ENCODE measurements at places on chromosomes 7 and 10.

DNA sequence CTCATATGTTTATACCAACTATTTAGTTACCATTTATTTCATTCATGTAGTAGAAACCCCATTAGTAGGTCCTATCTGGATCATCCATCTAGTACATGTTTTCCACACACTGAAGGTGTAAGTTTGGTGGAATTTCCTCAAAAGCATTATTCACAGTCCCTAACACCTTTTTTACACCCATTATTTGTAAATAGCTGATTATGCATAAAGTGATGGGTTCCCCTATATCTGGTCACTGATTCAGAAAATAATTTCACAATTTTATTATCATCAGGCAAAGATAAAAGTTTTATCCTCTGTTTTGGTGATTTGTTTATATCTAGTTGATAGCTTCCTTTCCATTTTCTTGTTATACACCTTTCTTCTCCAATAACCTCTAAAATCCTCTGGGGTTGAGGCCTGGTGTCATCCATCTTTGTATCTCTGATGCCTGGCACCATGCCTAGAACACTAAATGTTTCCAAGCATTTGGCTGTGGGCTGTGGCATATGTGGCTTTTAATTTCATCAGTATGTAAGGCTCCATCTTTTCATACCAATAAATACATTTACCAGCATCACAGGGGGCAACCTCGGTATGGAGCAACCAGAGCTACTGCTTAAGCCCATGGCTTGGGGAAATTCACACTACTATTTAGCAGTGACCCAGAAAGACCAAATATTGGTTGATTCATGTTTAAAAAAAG is 1089.5 kb upstream of the LRRN3 start:
- no peak for DNase-seq

- no peak for DNase-seq
These were observed 43.0 kb downstream of the SRPK2 start for GRCh38 chr7:105345725-105346124.

- no peak for DNase-seq
These were observed 109.0 kb upstream of the PRKCQ start for GRCh38 chr10:6689036-6689435.

- DNase-seq: no peak
These were observed 103.5 kb upstream of the FAM3C start for GRCh38 chr7:121499624-121500023.

DNA sequence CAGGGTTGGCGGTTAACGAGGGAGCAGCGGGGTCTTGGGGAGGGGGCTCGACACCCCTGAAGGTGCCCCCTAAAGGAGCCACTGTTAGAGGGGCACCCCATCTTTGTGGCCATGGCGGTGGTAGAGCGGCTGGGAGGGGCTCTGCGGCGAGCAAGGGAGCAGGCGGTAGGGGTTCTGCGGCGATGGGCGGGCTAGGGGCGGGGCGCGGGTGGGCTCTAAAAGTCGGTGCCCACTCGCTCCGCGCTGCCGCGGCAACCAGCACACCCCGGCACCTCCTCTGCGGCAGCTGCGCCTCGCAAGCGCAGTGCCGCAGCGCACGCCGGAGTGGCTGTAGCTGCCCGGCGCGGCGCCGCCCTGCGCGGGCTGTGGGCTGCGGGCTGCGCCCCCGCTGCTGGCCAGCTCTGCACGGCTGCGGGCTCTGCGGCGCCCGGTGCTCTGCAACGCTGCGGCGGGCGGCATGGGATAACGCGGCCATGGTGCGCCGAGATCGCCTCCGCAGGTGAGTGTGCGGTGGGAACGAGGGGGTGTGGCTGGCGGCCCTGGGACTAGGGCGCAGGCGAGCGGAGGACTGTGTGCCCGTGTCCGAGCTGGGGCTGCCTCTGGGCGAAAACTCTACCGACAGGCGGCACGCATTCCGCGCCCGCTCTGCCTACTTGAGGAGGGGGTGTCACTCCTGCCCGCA is at the start of gene MEST:
Gene MEST, plus strand, starts transcription at position 245 of the 682 bp plus-strand sequence. Its CDS starts 229 bp downstream, at position 474.
- no peak for DNase-seq

- no peak for DNase-seq
These were observed 176.1 kb upstream of the PHYHIPL start for GRCh38 chr10:59000162-59000825.

GRCh38 chr7:155365146-155365874 is 67.6 kb downstream of the INSIG1 start:
- no peak for DNase-seq

DNA sequence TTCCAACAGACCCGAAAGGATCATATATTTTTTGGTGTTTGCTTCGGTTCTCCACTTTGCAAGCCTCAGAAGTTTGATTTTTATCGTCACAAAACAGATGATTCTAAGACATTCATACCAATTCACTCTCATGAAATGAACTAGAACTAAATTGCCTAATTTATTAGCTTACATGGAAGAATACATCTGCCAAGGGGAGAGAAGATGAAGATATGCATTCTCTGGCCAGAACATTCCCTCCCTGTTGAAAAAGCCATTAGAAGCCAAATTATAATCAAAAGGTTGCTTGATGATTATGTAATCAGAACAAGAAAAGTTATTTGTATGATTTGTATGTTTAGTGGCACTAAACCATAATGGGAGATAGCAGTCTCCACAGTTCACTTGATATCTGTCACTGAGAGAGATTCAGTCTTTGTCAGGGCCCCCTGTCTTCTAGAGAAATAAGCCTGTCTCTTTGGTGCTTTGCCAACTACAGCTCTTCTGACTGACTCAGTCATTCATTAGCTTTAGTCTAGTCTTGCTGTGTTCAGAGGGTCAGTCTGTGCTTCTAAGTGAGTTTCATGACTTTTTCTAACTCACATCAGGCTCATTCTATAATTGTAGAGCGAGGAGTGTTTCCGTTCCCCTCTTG is 95.3 kb upstream of the GNAI1 start:
- no peak for DNase-seq

DNA sequence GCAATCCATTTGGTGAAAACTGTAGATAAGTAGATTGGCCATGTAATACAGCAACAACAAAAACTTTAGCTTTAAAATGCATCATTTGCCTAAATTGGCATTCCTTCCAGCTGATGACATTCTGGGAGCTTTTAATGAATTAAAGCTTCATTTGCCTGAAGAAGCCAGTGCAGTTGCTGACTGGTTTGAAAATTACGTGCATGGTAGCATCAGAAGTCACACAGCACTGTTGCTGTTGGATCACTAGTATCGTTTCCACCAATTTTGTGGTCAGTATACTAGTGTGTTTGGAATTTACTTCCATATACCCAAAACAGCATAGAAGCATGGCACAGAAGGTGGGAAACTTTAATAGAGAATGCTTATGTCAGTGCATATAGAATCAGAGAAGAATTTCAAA is 194.9 kb downstream of the ETV1 start:
- DNase-seq: no peak

DNA sequence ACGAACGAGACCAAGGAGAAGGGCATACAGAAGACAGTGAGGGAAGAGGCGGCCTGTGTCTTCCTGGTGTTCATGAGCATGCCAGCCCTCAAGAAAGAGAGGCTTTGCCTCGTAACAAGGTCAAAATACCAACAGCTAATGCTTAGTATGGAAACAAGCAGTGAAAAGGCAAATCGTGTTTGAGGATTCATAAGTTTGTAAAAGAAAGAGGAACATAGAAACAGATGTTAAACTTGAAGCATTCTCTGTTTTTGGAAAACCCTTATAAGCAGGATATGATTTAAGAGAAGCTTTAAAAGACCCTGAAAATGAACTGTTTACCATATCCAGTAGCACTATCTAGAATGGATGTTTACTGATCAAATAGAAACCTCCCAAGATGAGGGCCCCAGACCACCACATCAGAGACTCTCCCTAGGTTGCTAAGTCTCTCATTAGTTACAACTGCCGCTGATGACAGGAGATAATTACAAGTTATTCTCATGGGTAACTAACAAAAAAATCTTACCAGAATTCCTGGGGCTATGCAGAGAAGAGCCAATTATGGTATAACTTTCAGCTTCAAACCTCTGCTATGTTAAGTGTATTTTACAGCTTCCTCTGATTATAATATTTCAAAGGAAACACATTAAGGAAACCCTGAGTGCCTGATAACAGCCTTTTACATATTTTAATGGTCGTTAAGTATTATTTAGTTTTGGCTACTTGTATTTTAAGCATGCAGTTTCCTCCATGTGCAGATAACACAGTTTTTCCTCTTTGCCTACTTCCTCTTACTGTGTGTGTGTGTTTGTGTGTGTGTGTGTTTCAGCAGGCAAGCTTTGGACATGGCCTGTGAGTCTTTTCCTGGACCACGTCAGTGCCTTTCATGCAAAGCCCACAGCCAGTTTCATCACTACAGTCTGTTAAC is 17.9 kb downstream of the JCAD start:
- DNase-seq: no peak

GRCh38 chr7:5417106-5418071 is 6.2 kb downstream of the TNRC18 start:
- DNase-seq: no peak

DNA sequence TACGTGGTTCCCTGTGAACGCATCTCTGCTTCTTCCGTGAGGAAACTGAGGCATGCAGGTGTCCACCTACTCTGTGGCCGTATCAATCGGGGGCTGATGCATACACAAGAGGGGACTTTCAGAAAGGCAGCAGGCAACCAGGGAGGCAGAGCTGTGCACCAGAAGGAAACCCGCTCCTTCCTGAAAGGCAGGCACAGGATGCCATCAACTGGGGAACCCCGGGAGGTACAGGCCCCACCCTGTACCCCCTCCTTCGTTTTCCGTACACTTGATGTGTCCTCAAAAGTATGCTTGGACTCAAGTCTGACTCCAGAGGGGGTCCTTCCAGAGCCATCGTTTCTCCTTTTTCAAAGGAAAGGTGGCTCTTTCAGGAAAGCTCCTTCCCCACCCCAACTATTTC is 59.5 kb downstream of the ASB13 start:
- DNase-seq: no peak

DNA sequence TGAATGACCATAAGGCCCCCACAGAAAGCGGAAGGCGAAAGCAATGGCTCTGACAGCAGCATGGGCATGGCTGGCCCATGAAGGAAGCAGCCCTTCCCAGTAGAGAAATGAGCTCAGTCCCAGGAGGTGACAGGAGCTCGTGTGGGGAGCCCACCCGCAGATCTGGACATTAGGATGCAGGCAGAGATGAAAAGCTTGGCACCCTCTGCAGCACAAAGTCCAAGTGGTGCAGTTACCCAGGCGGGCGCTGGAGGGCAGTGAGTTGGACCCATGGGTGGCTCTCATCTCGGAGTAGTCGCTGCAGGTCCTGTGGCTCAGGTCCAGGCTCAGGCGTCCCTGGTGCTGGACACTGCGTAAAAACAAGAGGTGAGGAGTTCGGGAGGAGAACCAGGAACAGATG is 109.0 kb downstream of the DLG5 start:
- no peak for DNase-seq

- DNase-seq: no peak
These were observed 15.9 kb downstream of the PRKG1 start for GRCh38 chr10:51090190-51090589.

GRCh38 chr7:71504697-71505441 is 372.9 kb downstream of the GALNT17 start:
- DNase-seq: no peak

- no peak for DNase-seq
These were observed 58.2 kb upstream of the BET1 start for GRCh38 chr7:94062372-94062771.

GRCh38 chr10:104472505-104472904 is 118.9 kb downstream of the CFAP58 start:
- DNase-seq: no peak

DNA sequence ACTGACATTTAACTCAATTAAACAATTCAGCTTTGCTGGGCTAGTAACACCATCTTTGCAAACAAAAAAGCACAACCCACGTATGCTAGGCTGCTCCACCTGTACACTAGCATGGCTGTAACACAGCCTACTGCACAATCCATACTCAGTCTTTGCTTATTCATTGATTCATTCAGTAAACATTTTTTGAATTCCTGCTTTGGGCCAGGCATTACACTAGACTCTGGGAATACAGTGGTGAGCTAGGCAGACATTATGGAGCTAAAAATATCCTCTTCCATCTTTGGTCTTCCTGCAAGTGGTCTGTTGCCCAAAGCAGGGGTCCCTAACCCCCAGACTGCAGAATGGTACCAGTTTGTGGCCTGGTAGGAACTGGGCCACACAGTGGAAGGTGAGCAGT is 9.9 kb downstream of the CNNM1 start:
- DNase-seq: no peak

GRCh38 chr10:80075781-80076180 is 2.7 kb upstream of the TMEM254 start:
- DNase-seq: no peak

- no peak for DNase-seq
These were observed 142.5 kb upstream of the LRRTM3 start for GRCh38 chr10:66783316-66783715.

GRCh38 chr7:35784332-35784731 is 16.5 kb upstream of the SEPTIN7 start:
- DNase-seq: no peak

- DNase-seq: no peak
These were observed 520 bp downstream of the CPA5 start for GRCh38 chr7:130345136-130345535.

GRCh38 chr10:32149252-32149955 is 93.2 kb upstream of the KIF5B start:
- no peak for DNase-seq

DNA sequence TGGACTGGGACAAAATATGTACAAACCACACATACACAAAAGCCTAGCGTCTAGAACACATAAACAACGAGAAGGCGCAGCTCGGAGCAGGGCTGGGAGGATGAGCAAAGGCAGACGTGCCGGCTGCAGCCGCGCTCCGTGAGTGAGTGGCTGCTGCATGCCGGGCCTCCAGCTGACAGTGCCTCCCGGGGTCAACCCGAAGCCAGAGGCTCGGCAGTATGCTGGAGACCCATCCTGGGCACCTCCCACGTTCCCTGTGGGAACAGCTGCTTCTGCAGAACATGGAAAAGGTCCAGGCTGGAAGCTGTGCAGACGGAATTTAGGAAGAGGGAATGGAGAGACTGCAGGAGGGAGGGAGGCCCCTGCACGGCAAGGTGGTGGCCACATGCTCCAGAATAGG is 3.6 kb upstream of the GPR146 start:
- no peak for DNase-seq

GRCh38 chr10:60827791-60828488 is 49.7 kb downstream of the CDK1 start:
- DNase-seq: no peak

GRCh38 chr10:52778511-52779392 is 6.2 kb upstream of the MBL2 start:
- DNase-seq: peak; percentile 6
